ENCODE measurements at places on chromosomes 12 and 14. TPM values are rescaled to one million over a fixed set of nuclear protein-coding genes. Genes with fewer than 3 reads are reported as not detected.

Gene CKB
- 217 TPM for total RNA-seq

Gene PRORP
- 35.4 TPM for total RNA-seq

Gene ARHGEF25
- 9.2 TPM for total RNA-seq

Gene ABHD4
- 39.3 TPM for total RNA-seq

Gene WNT1
- not detected for total RNA-seq

Gene KDM5A
- total RNA-seq = 30.6 TPM

Gene LMO3
- not detected for total RNA-seq

Gene MIP
- not detected for total RNA-seq

Gene SERPINA9
- not detected for total RNA-seq

Gene TAS2R7
- not detected for total RNA-seq

Gene CLEC7A
- total RNA-seq = not detected

DNA sequence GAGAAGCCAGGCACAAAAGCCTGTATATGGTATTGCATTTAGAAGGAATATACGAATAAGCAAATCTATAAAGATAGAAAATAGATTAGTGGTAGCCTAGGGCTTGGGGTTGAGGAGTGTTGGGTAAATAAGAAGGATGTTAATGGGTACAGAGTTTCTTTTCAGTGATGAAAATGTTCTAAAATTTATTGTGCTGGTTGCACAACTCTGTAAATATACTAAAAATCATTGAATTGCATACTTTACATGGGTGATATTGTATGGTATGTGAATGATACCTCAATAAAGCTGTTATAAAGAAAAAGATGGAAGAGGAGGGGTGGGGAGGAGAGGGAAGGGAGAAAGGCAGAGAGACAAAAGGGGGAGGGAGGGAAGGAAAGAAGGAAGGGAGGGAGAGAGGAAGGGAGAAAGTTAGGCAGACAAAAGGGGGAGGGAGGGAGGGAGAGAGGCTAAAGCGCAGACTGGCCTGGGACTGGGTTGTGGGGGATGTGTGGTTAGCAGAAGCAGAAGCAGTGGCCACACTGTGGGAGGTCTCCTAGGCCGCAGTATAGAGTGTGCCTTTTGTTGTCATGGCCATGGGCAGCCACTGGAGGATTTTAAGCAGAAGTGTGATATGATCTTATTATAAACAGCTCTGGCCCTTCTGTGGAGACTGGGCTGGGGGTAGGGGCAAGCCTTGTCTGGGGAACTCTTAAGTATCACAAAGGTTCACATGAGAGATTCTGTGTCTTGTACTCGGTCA lies 73.6 kb upstream of the ELK3 start:
- DNase-seq = no peak

DNA sequence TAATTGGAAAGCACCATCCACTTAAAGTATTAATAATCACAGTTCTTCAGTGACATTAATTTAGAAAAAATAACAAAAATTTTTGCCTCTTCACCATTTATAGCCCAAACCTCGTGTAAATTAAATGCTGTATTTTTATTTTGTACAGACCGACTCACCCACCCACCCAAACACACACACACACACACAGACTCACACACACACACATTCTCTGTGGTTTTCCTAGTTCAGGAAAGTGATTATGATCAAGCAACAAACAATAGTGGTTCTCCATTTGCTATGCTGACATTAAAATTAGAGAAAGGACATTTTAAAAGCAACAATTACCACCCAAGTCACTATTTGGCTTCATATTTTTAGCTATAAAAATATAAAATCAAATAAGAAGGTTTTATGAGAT lies 112.5 kb upstream of the FLRT2 start:
- DNase-seq = no peak

GRCh38 chr14:55160989-55161388 lies 30.4 kb downstream of the DLGAP5 start:
- peak; percentile 61 for DNase-seq

GRCh38 chr14:103561381-103562178 lies 877 bp downstream of the BAG5 start:
- DNase-seq = no peak

DNA sequence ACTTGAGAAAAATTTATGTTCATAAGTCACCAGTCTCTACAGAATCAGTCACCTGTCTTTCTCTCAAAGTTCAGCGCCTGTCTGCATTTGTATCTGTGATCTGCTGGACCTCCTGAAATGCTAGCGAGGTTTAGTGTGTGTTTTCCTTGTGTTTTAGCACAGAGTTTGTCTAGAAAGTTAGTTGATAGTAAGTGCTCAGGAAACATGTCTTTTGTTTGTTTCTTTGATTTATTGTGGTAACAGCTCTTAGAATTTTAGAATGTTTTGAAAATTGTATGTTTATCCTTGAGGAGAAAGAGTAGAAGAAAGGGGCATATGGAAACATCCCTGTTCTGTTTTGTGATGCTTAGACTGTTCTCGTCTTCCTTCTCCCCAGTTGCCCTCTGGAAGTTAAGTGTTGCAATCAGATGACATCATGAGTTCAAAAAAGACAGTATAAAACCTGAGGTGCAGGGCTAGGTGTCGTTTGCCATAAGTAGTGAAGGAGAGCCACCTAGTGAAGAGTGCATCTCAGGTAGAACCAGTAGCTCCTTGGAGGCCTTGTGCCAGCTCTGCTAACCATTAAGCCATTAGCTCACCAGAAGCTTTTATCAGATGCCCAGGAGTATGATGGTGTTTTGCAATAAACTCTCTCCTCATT lies 44.8 kb downstream of the FBXW8 start:
- peak; percentile 4 for DNase-seq

DNA sequence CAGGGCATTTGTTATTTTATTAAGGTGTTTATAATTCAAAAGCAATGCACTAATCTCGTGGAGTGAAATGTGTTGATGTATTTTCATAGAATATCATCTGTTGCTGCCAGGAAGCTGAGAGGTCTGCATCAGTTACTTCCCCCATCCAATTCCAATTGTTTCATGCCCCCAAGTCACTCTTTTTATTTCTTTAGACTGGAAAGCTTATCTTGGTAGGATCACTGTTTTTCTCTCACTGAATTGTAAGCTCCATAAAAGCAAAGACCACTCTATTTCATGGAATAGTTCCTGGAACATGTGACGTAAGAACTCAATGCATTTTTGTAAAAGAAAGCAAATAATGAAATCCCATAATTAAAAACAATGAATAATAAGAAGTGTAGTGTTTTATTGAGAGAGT lies 420.2 kb downstream of the TRHDE start:
- DNase-seq = no peak

DNA sequence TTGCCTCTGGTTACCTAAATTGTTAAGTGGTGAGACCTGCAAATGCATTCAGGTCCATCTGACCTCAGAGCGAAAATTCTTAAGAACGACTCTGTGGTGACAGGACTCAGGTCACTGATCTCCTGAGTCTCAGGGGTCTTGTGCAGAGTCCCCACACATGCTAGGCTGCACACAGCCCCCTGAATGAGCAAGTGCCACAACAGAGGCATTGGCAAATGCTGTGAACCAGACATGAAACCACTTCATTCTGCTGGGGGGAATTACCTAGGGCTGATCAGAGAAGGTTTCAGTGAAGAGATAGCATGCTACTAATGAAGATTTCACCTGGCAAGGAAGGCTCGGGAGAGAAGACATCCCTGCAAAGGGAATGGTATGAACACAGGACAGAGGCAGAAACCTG lies 281.6 kb downstream of the ITPR2 start:
- no peak for DNase-seq

DNA sequence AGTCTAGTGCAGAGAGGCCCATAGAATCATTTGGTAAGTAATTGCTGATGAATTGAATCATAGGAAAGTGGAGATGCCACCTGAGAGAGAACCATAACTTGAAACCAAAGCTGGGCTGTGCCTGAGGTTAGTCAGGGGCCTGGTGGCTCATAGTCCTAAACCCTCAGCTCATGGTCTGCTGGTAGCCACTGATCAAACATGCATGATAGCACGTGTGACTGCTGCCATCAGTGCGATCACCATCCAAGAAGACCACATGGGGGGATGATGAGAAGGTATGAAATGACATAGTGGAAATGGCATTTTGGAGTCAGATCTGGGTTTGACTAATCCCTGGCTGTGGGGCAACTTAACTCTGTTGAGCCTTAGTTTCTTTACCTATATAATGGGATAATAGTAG lies 190.5 kb downstream of the CACNA1C start:
- no peak for DNase-seq

DNA sequence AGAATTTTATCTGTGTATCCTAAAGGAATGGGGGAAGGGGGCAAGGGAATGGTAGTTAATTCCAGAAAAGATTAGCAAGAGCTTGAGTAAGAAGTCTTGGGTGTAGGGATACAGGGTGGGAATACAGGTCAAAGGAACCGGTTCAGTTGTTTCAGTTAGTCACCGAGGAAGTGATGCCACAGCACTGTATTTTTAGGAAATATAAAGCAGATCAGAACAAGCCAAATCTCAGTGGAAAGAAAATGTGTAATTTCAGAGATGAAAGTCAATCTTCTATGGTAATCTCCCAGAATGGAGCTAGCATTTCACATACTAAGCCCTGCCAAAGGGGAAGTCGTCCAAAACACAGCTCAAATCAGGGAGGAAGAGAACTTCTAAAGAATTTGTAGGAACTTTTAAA lies 4.7 kb upstream of the TUBA1C start:
- DNase-seq = no peak

- no peak for DNase-seq
Measured at GRCh38 chr14:81313775-81314429, 86.2 kb downstream of the STON2 start.

DNA sequence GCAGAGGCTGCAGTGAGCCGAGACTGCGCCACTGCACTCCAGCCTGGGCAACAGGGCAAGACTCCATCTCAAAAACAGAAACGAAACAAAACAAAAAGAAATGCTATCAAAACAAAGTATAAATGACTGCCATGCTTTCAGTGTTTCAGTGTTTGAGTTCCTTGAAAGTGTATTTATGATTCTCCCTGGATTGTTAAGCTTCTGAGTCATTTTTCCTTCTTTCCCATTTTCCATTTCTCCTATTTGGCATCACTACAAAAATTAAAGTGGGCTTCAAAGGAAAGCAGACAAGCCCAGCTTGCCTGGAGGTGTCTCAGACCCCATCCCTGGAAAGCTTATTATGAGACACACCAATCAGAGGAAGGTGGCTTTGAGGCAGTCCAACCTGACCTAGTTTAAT lies 35.1 kb downstream of the NIN start:
- DNase-seq = no peak

- DNase-seq = no peak
Measured at GRCh38 chr14:64220466-64220865, 73.7 kb downstream of the ESR2 start.

GRCh38 chr12:130357241-130357640 lies 19.6 kb downstream of the PIWIL1 start:
- DNase-seq = no peak

DNA sequence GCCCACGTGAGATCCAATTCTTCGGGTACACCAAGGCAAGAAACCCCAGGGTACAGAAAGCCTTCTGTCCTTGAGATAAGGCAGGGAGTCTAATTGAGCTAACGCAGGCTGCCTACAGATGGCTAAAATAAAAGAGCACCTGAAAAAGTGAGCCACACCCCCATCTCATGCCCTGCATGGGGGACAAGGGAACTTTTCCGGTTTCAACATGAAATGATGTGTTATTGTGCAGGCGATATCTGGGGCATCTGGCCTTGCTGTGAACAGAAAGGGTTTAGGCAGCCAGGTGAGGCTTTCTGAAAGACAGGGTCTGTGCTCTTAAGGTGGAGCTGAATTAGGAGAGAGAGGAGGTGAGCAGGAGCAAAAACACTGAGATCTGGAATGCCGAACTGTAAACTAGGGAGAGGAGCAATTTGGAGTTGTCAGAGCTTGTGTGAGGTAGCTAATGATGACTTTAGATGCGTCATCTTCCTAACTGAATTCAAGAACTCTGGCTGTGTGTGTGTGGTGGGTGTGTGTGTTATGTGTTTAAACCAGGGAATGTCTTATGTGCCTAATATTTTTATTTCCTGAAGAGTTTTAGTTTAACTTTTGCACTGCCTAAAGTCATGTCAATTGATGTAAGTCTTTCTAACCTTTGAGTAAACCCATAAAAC lies 20.1 kb upstream of the LDHB start:
- DNase-seq = no peak

DNA sequence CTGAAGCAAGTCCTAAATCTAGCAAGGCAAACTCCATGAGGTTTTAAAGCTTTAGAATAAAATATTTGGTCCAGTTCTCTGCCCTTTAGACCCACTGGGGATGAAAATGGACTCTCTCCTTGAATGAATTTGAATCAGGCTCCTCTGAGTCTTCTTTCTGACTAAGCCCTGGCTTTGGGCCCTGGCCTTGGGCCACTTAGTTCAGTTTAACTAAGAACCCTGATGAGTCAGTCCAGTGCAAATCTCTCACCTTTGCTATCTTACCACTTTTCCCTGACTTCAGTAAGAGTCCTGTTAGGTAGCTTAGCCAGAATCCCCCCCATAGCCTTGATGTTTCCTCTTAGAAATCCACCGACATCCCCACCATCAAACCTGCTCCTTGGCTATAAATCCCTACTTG lies 427.5 kb downstream of the SNAPC1 start:
- no peak for DNase-seq

GRCh38 chr12:111439657-111440151 lies 34.0 kb downstream of the SH2B3 start:
- DNase-seq = no peak

GRCh38 chr12:30823156-30823699 lies 68.5 kb upstream of the CAPRIN2 start:
- DNase-seq = no peak

GRCh38 chr12:71420775-71421406 lies 18.7 kb upstream of the LGR5 start:
- no peak for DNase-seq

GRCh38 chr14:30290001-30290400 lies 269.0 kb upstream of the G2E3 start:
- DNase-seq = no peak

DNA sequence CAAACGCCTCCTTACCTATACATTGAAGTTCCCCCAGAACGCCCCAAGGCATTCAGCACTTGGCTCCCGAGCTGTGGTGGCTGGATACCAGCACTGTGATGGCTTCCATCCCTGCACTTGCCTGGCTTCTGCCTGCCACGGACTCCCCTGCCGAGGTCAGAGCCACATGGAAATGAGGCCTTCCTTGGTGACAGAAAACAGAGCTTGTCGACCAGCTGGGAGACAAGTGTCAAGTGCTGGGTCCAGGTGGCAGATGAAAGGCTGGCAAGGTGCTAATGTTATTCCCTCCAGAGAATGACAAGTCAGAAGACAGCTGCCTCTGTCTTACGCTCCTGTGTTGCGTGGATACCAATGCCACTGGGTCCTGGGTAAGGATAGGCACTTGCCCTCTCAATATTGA lies 26.2 kb upstream of the GNG2 start:
- no peak for DNase-seq

- DNase-seq = no peak
Measured at GRCh38 chr14:53591816-53592215, 364.8 kb downstream of the BMP4 start.

DNA sequence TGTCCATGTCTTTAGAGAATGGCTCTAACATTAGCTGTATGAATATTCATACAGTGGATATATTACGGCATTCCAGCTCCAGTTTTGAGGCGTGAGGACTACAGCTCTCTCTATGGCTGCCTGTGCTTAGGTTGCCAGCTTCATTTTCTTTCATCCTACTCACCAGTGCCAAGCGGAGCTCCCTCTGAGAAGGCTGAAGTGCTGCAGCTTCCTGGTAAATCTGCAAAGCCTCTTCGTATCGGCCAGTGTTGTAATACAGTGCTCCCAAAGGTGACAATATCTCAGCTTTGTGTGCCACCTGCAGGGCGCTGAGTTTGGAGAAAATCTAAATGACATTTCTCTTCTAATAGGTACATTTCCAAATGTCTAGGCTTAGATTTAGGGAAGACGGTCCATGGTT lies 19.8 kb upstream of the OVCH1 start:
- DNase-seq = no peak

Data from NCI-H460 (cell line).